ENCODE measurements at places on chromosomes 3 and 15.

GRCh38 chr15:31262143-31262530 is 64.5 kb upstream of the KLF13 start:
- DNase-seq: no peak

- no peak for DNase-seq
These were observed 6.9 kb downstream of the TUSC7 start for GRCh38 chr3:116716490-116716889.

GRCh38 chr3:179000144-179000543 is 71.5 kb downstream of the ZMAT3 start:
- DNase-seq: no peak

DNA sequence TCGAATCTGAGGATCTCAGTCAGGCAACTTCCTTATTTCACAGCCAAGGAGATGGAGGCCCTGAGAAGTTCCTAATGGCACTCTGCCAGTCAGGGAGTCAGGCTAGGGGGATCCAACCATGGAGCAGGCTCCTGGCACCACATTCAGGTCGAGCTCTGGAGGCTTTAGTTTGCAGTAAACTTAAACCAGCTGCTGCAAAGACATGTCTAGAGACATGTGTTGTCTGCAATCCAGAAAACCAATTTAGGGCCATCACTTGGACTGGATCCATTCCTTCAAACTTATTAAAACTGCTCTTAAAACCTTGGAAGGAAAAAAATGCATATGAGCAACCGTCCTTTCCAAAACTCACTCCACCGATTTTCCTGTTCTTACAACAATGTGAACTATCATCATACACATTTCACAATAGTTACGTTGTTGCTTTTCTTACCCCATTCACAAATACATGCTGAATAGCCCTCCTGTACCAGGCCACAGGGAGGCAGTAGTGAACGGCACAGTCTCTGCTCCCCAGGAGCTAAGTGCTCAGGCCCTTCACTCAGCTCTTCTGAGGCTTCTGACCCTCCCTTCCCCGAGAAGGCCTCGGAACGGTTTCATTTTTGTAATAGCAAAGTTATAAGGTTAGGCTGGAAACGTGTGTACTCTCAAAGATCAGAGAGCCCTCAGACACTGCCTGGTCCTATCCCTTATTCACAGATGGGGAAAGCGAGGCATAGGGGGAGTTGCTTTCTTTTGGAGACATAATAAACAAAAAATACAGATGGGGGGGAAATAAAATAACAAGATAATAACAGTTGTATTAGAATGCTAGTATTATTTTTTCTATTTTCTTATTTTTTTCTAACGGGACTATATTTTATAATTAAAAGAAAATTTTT is 20.1 kb downstream of the RFT1 start:
- DNase-seq: no peak

DNA sequence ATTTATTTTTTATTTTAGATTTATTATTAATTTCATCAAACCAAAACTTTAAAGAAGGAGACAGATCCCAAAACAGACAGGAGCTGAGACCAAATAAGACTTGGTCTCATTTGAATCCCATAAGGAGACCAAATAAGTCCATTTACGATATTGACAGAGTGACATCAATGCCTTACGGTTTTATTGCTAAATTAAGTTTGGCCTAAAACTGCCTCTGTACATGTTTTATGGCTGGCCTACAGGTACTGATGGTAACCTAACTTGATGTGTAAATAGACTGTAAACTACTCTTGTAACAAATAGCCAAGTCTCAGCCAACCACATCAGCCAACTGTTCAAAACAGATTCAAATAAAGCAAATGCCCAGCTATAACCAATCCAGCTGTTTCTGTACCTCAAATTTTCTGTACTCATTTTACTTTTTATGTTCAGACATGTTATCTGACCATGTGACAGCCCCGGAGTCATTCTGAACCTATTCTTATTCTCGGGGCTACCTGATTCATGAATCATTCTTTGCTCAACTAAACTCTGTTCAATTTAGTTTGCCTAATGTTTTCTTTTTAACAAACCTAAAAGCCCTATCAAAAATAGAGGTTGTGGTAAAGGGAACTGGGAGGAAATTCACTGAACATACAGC is 89.4 kb upstream of the CDAN1 start:
- no peak for DNase-seq

DNA sequence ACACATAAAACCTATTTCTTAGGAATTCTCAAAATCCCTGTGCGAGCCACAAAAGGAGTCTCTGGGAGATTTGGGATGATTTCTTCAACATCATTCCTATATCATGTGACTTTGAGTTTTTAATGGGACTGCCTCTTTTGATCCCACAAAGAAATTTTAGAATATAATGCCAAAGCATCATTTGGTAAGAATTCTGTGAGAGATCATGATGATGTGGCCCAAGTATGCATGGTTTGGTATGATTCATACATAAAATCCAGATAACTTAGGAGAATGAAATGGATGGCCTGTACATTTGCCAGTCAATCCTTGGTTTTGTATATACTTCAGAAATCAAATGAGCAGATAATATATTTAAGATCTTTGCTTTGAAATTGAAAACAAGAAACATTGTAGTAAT is 61.3 kb downstream of the UBE2E2 start:
- DNase-seq: no peak

DNA sequence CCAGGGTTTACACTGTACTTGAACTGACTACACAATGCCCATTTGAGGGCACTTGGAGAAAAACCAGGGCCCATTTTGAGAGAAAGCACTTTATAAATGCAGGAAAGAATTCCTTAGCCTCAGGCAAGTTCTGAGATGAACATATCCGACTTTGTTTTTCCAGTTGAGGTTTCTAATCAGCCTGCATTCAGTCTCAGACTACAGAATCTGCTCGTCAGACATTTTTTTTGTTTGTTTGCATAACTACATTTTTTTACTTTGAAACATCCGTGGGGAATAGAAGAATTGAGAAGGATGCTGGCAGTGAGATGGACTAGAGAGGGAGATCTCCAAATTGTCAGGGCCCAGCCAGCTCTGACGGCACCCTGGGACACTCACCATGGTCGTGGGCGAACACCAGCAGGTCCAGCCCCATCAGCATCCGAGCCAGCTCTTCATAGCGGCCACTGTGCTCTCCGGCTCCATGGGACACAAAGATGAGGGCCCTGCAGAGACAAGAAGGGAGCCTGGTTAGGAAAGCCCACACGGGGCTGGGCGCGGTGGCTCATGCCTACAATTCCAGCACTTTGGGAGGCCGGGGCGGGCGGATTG is 40.8 kb downstream of the MGLL start:
- no peak for DNase-seq

DNA sequence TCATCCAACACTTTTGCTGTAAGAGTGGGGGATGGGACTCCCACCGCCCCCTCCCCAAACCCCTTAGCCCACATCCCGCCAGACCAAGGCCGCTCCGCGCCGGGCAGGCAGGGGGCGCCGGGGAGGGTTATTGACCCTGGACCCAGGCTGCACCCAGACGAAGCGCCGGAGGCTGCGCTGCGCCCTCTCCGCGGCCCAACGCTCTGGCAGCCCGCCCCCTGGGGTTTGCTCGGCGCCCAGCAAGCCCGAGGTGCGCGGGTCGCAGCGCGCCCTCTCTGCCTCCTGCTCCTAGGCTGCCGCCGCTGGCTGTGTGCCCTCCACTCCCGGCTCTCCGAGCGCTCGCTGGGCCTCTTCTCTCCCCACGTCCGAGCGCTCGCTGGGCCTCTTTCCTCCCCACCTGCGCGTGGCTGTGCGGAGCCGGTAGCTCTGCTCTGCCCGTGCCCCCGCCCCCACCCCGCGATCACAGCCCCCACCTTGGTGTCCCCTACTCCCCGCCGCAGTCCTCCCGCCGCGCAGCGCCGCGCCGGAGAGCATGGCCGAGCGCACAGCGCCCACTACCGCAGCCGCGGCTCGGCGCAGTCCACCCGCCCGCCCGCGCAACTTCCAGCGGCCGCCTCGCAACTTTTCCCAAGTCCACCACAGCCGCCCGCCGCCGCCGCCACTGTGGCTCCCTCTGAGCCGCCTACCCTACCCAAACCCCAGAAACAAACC is 1.2 kb downstream of the MECOM start:
- DNase-seq: no peak

DNA sequence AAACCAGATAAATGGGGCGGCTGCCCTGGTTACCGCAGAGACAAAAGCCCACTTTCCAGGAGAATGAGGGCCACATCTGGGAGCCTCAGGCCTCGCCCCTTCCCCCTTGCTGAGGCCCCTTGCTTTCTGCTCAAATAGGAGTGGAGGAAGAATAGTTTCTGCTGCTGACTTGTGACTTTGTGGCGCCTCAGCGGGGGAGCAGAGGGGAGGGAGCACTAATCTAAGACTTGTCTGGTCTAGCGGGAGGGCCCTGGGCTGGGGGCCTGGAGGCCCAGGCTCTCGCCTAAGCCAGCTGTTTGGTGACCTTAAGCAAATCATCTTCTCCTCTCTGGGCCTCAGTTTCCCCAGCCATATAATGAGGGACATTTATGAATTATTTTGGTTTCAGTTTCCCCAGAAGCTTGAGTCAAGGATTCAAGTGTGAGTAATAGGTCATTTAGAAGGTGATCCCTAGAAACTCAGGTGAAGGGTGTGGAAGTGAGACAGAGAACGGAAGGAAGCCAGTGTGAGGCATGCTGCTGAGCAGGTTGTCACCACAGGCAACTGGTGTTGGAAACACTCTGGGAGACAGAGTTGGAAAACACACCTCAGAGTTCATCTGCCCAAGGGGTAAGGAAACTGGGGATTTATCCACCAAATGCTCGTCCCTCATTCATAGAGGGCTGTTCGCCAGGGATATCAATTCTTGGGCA is 25.9 kb upstream of the SMAD3 start:
- DNase-seq: no peak

DNA sequence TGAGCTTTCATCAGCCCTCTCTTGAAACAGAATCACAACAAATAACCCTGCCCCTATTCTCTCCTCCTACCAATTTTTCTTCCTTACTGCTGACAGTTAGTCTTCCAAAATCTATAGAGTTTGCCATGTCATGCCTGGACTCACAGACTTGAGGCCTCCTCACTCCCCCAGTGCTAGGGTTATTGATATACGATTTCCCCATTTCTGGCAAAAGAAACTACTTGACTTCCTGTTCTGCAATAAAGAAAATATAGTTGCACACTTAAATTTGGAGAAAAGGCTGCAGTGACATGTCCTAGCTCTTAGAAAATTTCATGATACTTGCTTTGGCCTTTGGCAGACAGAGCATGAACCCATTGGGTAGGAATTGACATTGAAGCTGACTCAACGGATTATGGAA is 75.9 kb downstream of the CYP19A1 start:
- DNase-seq: no peak

GRCh38 chr3:53597136-53597915 is 102.9 kb downstream of the CACNA1D start:
- no peak for DNase-seq

- DNase-seq: no peak
These were observed 127.7 kb upstream of the SAMMSON start for GRCh38 chr3:69871868-69872267.

- DNase-seq: no peak
These were observed 8.6 kb upstream of the ISG20 start for GRCh38 chr15:88630141-88630721.

DNA sequence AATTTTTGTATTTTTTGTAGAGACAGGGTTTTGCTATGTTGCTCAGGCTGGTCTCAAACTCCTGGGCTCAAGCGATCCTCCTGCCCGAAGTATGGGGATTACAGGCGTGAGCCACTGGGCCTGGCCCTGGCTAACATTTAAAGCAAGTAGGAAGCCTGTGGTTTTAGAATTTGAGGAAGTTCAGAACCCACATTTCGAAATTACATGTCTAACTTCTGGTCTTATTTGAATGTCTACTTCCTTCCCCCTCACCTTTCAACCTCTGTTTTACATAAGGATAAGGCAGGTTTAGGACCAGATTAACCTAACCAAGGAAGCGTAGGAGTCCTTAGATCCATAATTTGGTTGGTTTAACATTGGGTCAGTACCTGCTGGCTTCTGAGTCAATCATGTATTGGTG is 120.5 kb upstream of the PROK2 start:
- no peak for DNase-seq

DNA sequence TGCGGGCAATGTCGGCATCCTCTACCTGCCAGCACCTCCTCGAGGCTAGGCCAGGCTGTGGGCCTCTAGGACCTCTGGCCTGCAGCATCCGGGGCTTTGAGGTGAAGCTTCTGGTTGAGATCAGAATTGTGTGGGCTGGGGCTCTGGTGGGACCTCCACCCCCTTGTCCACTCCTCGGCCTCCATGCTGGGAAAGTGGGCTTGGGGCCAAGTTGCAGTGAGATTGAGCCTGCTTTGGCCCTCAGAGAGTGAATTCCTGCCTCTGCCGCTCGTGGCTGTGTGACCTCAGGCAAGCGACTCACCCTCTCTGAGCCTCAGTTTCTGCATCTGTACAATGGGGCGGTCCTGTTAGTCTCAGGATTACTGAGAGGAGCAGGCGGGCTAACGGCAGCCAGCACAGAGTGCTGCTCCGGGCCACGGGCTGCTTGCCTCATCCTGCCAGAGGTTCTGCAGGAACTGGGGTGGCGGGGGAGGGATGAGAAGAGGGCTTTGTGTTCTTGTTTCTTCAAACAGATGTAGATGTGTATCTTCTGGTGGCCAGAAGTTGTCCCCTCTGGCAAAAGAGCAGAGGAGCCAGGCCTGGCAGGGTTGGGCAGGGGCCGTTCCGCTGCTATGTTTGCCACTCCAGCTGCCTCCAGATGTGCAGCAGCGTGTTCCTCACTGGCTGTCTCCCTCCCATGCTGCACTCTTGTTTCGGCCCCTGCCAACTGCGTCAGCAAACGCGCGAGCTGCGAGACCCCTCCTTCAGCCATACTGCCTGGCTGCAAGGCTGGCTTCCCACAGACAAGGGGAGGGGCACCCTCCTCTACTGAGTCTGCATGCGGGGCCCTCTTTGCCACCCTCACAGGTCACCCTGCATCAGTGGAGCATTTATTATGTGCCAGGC is 33.7 kb downstream of the FBLN2 start:
- DNase-seq: no peak

GRCh38 chr15:99386391-99386790 is 135.1 kb downstream of the LRRC28 start:
- no peak for DNase-seq

DNA sequence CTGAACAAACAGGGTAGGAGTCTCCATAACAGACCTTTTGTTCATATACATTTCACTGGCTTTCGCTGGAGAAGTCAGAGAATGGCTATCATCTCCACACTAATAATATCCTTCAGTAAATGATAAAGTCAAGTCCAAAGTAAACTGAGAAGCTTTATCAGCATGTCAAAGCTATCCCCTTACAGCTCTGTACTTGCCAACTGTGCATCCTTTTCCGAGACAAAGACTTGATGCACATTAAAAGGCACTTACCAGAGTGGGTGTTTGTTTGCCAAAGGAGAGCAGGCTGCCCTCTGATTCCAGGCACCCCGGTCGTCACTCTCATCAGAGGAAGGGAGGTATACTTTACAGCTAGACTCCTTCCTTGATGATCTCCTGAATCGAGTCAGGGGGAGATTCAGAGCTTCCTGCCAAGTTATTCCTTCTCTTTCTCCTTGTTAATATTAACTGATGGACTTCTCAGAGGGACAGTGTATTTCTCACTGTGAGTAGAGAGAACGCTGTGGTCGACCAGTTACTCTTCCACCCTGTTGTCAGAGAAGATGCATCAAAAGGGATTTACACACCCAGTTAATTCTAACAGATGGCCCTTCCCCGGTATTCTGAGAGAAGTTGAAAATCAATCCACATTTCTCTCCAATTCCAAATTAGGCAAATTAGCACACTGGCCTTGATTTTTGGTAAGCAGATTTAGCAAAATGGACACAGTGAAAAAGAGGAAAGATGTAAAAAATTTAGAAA is 504.7 kb upstream of the NR2F2 start:
- no peak for DNase-seq

- DNase-seq: no peak
These were observed 26.4 kb upstream of the ZBED2 start for GRCh38 chr3:111621535-111621934.

Data from stimulated activated CD8-positive, alpha-beta memory T cell treated with anti-CD3 and anti-CD28 coated beads, Interleukin-4, amount 100 ng/mL, for 1 hour (primary cell).